Glomerular endothelial cell (primary cell): ENCODE measurements at places on chromosomes 5 and 9. TPM values are rescaled to one million over a fixed set of nuclear protein-coding genes. Genes with fewer than 3 reads are reported as not detected.

The TMEM252 gene
- not detected in 2 replicates for total RNA-seq

The PAEP gene
- total RNA-seq: not detected in 2 replicates

The FOXI1 gene
- total RNA-seq: not detected in 2 replicates

The ITGA2 gene
- total RNA-seq: 50.5 and 69.4 TPM in 2 replicates

The BTNL8 gene
- not detected in 2 replicates for total RNA-seq
